HEK293T (cell line): ENCODE measurements at places on chromosomes 16 and 17.

DNA sequence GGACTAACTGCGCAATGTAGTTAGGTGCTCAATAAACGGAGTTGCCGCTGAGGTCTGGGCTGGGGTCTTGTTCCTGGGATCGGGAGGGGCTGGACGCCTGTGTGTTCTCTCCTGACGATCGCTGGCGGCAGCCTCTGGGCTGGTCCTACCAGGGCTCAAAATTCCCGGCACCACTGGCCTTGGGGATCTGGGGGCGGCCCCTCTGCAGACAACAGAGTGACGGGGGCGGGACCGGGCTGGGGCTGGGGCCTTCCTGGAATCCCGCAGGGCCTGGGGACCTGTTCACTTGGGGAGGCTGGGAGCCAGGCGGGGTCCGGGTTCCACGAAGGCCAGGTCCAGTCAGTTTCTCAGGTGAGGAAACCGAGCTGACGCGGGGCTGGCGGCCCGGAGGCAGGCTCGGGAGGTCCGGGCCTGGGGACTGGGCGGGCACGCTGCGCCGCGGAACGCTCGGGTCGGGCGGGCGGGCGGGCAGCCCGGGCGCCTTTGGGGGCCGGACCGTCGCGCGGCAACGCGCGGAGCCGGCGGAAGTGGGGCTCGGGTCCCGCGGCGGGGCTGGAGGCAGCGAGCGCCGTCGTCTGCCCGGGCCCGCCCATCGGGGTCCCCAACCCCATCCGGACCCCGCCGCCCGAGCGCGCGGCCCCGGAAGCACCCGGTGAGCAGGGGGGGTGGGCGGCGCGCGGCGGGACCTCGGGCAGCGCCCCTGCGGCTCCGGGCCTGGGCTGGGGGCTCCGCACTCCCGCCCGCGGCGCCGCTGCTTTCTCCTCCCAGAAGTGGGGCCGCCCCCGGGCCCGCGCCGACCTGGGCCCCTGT lies at the start of gene PIGQ:
PIGQ (plus strand) TSS at position 524 of the 810 bp plus-strand sequence. CDS start 4,107 bp downstream, outside the sequence.
- peak; percentile 86 for DNase-seq

DNA sequence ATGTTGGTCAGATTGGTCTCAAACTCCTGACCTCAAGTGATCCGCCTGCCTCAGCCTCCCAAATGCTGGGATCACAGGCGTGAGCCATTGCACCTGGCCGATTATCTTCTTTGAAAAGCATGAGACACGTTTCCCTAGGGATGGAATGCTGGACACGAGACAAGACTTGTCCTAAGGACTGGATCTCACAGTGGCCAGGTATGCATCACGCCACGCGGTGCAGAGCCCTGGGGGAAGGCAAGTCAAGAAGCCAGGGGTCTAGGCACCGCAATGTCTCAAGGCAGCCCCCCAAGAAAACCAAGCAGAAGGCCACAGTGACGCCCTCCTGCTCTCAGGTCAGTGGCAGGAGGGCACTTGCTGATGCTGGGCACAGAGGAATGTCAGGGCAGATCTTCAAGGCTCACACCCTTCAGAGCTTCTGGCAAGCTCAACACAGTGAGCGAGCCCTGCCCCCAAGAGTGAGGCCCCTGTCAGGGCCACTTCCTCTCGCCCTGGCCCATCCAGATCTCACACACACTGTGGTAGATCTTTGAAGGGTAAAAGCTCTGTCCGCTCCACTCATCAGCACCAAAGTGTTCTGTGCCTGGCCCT lies 134.7 kb downstream of the ZNF778 start:
- DNase-seq: no peak

- DNase-seq: no peak
Observed at GRCh38 chr16:23575834-23576233, 18.3 kb downstream of the UBFD1 start.

DNA sequence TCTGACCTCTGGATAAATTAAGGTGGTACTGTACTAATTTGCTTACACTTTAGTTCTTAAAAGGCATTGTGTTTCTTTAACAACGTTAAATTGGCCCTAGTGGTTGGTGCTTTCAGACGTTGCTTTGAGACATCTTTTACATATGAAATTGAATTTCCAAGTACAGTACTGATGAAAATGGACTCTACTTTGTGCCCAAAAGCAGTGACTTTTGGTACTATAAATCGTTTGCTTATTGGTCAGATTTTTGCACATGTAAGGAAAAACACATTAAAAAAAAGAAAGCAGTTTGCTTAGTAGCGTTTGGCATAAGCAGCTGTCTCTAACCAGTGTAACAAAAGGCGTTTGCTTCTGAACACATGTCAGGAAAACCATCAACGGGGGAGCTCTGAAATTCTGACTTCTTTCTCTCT lies 139.6 kb downstream of the CDK5R1 start:
- DNase-seq: no peak

DNA sequence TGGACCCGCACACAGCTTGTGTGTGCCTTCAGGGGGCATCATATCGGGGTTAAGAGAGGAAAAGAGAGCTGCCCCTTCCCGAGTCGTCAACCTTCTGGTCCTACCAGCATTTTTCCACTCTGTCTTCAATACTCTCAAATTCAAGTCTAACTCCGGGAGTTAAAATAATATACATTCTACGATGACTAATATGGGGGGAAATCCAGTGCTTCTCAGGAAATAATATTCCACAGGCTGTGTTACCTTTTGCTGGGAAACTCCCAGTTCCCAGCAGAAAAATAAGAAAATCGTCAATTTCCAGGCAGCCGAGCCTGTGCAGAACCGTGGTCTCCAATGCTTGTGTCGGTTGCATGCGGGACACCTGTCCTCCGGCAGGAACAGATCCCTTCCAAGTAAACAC lies 105.0 kb upstream of the FOXF1 start:
- DNase-seq: no peak

DNA sequence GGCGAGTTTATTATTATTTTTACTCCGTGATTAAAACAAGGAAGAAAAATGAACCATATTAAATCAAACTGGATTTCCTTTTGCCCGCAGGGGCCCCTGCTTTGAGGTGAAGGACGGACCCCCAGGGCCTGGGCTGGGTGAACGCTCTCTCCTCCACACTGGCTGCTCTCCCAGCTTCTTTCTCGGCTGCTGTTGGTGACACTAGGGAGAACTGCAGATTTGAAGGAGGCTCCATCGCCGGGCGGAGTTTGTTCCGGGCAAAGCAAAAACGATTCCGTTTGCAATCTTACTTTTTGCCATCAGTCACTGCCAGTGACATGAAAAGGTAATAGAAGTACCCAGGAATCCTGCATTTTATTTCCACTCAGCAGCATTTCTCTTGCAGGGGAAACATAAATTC lies 221.6 kb upstream of the SDK2 start:
- DNase-seq: no peak

DNA sequence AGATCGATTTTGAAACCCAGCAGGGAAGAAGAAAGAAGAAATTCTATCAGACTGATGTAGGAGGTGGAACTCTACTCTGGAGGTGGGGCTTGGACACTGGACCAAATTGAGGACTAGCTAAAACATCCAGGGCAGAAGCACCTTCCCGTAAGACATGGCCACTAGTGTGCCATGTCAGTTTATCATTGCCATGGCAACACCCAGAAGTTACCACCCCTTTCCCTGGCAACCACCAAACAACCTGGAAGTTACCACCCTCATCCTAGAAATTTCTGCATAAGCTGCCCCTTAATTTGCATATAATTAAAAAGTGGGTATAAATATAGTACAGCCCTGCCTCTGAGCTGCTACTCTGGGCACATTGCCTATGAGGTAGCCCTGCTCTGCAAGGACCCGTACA lies 66.7 kb downstream of the NACA2 start:
- DNase-seq: no peak

- DNase-seq: no peak
Observed at GRCh38 chr17:17321356-17322025, 18.3 kb downstream of the NT5M start.

- DNase-seq: no peak
Observed at GRCh38 chr17:320809-321385, 31.7 kb downstream of the RPH3AL start.
